ENCODE measurements at places on chromosomes 7 and 10.

- DNase-seq, result no peak
Measured at GRCh38 chr10:26439406-26440087, 1.4 kb downstream of the APBB1IP start.

GRCh38 chr7:158495216-158495615 lies 92.4 kb downstream of the PTPRN2 start:
- no peak for DNase-seq

DNA sequence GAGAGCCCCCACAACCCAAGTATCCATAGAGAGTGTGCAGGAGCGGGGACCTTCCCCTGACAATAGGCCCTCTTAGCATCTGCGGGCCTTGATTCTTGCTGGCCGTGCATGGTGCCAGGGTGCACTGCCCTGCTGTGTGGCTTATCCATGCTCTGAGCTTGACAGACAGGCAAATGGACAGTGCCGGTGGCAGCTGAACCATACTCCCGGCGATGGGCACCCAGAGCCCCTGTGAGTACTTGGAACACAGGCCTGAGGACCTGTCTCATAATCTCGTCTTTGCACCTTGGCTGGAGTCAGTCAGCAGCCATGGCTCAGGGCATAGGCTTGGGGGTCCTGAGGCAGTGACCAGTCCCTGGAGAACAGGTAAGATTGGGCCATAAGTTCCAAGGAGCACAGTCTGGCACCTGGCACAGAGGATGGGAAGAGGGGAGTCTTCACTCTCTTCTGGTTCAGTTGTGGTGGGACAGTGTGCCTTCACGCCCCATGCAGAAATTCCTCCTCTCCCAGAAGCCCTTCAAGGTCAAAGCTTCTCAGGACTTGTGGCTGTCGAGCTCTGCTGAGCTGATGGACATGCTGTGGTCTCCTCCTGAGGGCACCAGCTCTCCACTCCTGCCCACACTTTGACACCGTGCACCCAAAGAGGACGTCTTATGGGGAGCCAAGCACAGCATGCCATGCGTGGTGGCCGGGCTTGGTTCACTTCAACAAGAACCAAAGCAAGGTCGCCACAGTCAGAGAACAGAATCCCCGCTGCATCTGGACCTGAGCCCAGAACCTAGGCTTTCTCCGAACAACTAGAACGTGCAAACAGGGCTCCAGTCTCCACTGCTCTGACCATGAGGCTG lies 59.4 kb upstream of the CAMK2B start:
- no peak for DNase-seq

GRCh38 chr10:123970207-123970926 lies 78.8 kb upstream of the CPXM2 start:
- no peak for DNase-seq

DNA sequence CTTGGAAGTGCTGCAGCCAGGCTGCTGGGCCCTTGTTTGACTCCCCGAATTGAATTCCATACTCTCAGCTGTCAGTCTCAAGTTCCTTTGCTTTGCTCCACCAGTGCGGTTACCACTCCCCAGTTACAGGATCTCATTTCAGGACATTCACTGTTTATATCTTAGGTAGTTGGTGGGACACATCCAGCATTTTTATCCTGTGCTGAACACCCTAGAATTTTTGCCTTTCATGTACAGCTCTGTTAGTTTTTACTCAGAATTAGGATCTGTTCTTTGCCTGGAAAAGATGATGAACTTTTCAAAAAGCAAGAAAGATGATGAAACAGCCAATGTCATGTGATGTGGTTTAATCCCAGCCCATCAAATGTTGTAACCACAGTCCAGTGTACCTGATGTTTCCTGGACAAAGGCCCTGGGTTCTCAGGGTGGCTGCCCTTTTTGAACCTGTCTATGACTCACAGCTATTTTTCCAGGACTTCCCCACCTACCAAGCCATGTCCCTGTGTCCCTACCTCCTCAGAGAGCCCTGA lies 149.7 kb downstream of the NOC3L start:
- DNase-seq, result no peak

DNA sequence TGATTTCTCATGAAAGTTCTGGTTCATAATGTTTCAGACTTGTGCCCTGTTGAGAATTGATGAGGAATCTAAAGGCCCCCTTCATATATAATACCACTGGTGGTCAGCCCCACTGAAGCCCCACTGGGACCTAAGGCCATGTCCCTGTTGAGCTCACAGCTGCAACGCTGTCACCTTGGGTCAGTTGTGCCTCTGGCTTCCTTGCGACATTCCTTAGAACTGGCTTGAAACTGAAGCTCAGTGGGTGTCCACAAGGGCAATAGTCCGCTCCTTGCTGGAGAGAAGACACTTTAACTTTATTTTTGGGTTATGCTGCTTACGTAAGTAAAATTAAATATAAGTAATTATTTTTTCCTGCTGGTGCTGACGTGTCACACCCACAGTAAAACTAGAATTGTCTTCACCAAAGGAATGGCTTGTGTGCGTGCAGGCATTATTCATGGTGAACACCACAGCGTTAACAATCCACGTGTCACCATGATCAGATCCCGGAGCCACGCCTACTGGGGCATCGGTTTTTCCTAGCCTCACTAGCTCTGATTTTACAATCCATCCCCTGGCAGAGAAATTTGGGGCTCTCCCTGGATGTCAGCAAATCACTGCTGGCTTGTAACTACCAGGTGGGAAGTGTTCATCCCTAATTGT lies 66.5 kb downstream of the BICC1 start:
- no peak for DNase-seq

GRCh38 chr7:18320971-18321567 lies 174.5 kb upstream of the HDAC9 start:
- DNase-seq, result no peak

GRCh38 chr7:27314111-27314510 lies 71.5 kb downstream of the EVX1 start:
- DNase-seq, result no peak

DNA sequence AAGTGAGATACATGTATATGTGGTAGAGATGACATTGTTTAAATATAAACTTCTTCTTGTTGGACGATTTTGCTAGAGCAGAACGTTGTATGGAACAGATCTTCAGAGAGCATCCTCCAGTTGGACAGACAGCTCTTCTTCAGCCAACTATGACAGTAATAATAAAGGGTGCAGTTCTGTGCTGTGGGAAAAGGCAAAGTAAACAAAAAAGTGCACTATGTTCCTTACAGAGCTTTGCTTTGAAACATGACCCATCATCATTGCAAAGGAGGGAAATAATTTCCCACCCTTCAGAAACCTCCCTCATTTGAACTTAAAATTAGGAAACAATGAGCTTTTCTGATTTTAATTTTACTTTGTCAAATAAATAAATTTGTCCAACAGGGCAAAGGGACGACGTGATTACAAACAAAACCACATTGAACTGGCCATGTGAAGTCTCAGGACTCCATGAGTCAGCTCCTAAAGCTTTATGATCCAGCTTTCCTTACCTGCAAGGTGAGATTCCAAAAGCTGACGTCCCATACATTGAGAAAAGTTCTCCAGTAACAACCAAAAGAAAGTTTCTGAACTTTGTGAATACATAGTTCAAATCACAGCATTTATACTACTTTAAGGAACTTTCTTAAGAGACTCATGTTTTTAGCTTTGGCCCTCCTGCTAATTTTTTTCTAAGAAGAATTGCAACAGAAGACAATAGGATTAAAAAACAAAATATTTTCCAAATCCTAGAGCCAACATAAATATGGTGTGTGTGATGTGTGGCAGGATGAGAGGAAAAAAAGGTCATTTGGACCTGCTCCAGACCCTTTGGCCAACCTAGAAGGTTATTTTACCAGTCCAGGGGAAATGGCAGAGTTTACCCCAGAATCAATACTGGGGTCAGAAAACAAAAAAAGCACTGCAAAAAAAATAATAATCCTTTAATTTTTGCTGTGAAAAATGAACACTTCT lies 565.4 kb upstream of the NRP1 start:
- DNase-seq, result no peak

- no peak for DNase-seq
Measured at GRCh38 chr7:148545932-148546331, 44.6 kb upstream of the C7orf33 start.

DNA sequence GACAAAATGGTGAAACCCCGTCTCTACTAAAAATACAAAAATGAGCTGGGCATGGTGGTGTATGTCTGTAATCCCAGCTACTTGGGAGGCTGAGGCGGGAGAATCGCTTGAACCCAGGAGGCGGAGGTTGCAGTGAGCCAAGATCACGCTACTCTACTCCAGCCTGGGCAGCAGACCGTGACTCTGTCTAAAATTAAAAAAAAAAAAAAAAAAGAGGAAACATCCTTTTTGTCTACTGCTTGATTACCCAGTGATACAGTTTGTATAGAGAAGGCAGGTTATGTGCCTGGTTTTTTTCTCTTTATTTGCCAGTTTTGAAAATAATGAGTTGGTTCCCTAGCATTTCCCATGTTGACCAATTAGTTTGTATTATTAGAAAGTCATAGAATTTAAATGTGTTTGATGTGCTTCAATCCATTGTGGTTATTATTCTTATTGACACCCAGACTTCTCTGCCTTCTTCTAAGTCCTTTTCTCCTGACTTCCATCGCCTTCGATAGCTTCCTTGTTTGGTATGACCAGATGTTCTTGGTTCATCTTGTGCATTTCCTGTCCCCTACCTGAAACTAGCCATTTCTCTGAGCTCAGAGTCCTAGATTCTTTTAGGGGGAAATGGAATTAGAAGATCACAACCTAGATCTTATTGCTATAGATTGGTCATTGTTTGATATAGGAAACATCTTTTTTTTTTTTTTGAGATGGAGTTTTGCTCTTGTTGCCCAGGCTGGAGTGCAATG lies 43.2 kb downstream of the VKORC1L1 start:
- DNase-seq, result no peak

DNA sequence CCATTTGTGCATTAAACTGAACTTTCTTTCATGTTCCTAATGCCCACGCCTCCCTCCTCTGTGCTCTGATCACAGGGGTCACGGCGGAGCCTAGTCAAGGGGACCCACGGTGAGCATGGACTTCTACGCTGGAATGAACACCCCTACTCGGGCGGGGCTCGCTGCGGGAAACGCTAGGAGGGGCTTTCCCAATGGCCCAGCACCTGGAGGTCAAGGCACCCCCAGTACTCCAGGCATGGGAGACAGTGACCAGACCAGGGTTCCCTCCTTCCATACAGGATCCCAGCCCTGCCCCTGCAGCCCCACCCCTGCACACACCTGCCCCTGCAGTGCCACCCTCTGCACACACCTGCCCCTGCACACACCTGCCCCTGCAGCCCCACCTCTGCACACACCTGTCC lies 27.1 kb upstream of the NKX6-2 start:
- no peak for DNase-seq

GRCh38 chr7:36653008-36653662 lies 71.2 kb downstream of the AOAH start:
- no peak for DNase-seq

- DNase-seq, result no peak
Measured at GRCh38 chr10:129659508-129660268, 192.6 kb downstream of the MGMT start.

- DNase-seq, result no peak
Measured at GRCh38 chr7:135993950-135994349, 16.8 kb upstream of the MTPN start.

DNA sequence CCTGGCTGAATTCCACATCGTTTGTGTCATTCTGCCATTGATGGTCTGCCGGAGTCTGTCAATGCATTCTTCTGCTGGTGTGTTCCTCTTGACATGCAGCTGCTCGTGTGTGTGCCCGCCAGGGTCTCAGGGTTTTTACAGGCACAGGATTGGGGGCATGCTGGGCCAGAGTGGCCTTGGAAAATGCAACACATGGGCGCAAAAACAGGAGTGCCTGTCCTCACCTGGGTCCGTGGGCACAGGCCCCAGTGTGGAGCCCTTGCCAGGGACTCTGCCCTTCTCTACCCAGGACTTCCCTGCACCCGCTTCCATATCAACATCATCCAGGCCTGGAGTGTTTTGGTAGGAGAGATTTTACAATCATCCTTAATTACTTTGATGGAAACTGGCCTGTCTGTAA lies 340.7 kb downstream of the KIF20B start:
- no peak for DNase-seq

- DNase-seq, result no peak
Measured at GRCh38 chr7:116614499-116615262, 57.3 kb upstream of the MET start.

DNA sequence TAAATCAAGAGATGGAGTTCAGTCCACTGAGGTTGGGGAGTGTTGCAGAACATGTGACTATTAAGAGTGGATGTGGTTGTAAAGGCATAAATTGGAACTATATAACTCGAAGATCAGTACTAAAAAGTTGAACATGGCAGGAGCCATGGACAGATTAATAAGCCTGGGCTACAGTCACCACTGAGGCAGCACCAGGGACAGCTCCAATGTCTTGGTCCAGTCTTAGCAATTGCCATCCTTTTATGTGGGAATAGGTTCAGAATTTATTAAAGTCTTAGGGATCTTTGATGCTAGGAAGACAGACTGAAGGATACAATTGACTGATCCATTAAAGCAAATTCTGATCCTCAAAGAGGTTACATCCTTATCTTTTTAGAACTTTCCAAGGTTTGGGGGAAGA lies 156.6 kb downstream of the ADRA2A start:
- DNase-seq, result no peak

GRCh38 chr7:158371856-158372255 lies 215.8 kb downstream of the PTPRN2 start:
- DNase-seq, result no peak

- no peak for DNase-seq
Measured at GRCh38 chr10:60148266-60148840, 241.3 kb downstream of the ANK3 start.

- DNase-seq, result no peak
Measured at GRCh38 chr10:125144693-125145623, 15.4 kb downstream of the CTBP2 start.

DNA sequence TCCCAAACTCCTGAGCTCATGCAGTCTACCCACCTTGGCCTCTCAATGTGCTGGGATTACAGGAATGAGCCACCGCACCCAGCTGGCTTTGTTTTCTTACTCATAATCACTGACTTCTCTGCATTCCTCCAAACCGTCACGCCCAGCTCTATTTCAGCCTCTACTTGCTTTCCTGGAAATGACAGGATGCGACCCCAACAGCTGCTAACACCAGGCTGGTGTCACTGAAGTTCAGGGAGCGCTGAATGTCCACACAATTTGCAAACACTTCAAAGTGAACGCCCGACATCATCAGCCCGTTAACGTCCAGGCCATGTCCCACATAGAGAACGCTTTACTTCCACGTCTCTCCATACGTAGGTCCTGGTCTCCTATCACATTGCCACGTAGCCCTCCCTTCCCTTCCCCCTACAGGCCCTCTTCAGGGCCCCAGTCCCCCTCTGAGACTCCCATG lies 12.8 kb upstream of the PROSER2 start:
- no peak for DNase-seq

DNA sequence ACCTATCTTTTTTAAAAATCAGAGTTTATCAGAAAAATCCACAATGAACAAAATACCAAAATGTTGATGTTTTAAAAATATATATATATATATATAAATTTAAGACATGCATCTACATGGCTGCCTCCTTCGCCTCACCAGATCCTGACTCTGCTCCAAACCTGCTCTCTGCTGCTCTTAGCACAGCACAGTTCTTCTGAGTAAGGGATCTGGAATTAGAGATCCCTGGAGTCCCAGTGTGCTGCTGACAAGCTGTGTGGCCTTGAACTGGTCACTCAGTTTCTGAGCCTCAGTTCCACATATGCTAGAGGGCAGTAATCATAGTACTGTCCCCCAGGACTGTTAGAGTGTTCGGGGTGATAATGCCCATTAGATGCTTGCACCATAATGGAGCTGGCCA lies 53.1 kb upstream of the AQP1 start:
- no peak for DNase-seq

GRCh38 chr7:71625545-71625944 lies 493.6 kb downstream of the GALNT17 start:
- DNase-seq, result no peak

- DNase-seq, result no peak
Measured at GRCh38 chr7:28297801-28298459, 114.4 kb upstream of the CREB5 start.
